ENCODE measurements at places on chromosomes 11 and 22.

GRCh38 chr11:132318421-132319157 lies 948.2 kb downstream of the NTM start:
- DNase-seq = no peak

DNA sequence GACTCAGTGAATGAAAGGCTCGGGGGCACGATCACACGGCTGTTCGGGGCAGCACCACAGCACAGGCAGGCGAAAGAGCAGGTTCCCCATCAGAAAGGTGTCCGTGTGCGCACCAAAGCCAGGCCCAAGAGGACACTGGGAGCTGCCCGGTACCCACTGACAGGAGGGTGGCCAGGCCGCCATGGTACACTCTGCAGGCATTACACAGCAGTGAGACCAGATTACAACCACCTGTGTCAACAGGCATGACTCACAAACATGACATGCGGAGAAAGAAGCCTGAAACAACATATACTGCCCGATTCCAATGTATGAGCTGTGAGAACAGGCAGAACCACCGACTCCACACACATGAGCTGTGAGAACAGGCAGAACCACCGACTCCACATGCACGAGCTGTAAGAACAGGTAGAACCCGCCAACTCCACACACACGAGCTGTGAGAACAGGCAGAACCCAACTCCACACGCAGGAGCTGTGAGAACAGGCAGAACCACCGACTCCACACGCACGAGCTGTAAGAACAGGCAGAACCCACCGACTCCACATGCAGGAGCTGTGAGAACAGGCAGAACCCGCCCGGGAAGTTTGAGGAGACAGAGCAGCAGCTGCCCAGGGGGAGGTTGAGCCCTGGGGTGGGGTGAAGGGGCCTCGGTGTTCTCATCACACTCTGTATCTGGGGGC lies 32.6 kb downstream of the KIAA0930 start:
- no peak for DNase-seq

DNA sequence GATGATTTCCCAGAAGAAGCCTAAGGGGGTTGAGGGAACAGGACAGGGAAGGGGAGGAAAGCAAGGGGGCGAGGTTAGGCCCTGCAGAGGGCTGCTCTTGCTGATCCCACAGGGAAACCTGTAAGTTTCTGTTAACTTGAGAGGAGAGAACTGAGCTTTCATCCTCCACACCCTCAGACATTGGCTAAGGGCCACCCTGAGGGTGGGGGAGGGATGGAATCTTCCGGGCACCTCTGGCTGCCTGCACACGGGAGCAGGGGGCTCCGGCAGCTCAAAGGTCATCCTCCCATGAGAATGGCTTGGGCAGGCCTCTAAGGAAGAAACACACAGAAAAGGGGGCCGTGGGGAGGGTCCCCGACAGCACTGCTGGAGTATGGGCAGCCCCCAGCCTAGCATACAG lies 108.1 kb downstream of the TSPAN18 start:
- no peak for DNase-seq

DNA sequence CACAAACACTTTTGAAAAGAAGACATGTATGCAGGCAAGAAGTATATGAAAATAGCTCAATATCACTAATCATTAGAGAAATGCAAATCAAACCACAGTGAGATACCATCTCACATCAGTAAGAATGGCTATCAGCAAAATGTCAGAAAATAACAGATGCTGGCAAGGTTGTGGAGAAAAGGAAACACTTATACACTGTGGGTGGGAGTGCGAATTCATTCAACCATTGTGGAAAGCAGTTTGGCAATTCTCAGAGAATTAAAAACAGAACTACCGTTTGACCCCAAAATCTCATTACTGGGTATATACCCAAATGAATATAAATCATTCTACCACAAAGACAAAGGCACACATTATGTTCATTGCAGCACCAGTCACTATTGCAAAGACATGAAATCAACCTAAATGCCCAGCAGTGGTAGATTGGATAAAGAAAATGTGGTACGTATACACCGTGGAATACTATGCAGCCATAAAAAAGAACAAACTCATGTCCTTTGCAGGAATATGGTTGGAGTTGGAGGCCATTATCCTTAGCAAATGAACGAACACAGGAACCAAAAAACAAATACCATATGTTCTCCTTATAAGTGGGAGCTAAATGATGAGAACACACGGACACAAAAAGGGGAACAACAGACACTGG lies 18.5 kb downstream of the MMP13 start:
- no peak for DNase-seq

- DNase-seq = no peak
Observed at GRCh38 chr11:58919980-58920379, 19.3 kb upstream of the GLYATL1 start.

- DNase-seq = no peak
Observed at GRCh38 chr11:84089072-84090057, 803.2 kb upstream of the CCDC90B start.

GRCh38 chr11:45896422-45896984 lies 10.6 kb downstream of the FREY1 start:
- DNase-seq = no peak

DNA sequence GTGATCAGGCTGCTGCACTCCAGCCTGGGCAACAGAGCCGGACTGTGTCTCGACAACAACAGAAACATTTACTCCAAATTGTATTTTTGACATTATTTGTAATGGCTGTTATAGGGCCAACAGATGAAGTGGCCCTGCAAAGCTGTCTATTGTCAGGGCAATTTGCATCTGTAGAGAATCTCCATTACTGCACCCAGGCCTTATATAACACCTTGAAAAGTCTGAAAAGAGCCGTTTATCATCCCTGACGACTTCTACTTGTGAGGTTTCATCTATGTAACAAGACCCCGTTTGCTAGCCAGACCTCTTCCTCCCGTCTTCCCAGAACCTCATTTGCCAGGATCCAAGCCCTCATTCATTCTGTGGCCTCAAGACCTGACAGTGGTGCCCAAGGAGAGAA lies 9.1 kb upstream of the CTTN start:
- DNase-seq = no peak

GRCh38 chr11:78187366-78188285 lies 800 bp downstream of the KCTD21 start:
- DNase-seq = peak; percentile 56

All from naive thymus-derived CD4-positive, alpha-beta T cell (primary cell).